ENCODE measurements at places on chromosomes 5 and 9. TPM values are rescaled to one million over a fixed set of nuclear protein-coding genes. Genes with fewer than 3 reads are reported as not detected.
A peak's percentile ranks its signal among the peaks of the same experiment; 100 is the strongest.

DNA sequence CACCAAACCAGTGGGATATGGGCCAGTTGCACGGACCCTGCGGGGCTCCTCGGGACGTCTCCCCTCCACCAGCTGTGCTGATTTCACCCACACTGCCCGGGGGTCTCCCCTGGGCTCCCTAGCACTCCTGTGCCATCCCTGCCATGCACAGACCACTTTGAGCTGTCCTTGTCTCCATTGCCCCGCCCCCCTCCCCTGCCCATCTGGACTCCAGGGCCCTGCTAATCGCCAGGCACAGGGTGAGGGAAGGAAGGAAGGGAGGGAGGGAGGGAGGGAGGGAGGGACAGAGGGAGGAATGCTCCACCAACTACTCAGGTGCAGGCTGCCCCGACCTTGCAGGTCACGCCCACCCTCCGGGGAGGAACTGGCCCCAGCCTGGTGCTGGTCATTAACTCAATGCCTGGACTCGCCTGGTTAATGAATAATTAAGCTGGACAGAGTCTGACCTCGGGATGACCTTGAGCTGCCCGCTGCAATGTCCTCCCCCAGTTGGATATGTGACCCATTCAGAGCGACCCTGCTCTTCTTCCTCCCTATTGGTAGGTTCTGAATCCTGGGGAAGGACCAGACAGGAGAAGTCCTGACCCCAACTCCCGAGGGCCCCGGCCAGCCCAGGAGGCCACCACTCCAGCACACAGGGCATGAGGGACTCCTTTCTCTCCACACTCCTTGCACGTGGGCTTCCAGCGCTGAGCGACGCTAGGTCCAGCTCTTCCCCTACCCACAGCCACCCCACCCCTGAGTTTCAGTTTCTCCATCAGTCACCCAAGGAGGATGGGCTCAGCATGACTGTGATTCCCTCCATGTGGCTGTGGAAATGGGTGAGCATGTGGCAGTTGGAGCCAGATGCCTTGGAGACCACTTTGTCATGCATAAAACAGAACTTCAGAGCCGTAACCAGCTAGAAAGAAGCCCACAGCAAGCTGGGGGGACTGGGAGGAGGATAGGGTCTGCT lies 62.1 kb downstream of the C9orf50 start:
- H3K27me3 ChIP-seq, result no peaks in the 10 kb centered on the region
- H3K36me3 ChIP-seq, result no peaks in the 10 kb centered on the region
- DNase-seq, result no peak
- no peak overlapping the region for H3K27ac ChIP-seq
- no peak overlapping the region for H3K4me3 ChIP-seq

GRCh38 chr5:102623329-102624065 lies 124.7 kb upstream of the SLCO6A1 start:
- no peaks in the 10 kb centered on the region for H3K4me1 ChIP-seq
- no peaks in the 10 kb centered on the region for H3K36me3 ChIP-seq
- no peak overlapping the region for H3K4me3 ChIP-seq

DNA sequence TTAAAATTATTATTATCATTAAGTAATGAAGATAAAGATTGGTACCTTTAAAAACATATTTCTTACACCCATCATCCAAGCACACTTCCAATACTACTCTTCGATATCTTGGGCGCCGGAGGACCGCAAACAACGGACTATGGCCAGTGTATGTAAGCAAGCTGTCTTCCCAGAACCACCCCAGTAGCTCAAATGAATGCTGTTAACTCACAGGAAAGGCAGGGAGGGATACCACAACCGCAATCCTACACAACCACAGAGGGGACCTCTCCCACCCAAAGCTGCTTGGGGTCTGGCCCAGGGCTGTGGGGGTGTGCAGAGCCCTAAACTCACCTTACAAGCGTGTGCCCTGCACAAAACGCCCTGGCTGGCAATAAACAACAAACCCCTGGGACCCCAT lies 20.6 kb downstream of the GOLM1 start:
- H3K27ac ChIP-seq, result no peak overlapping the region
- H3K4me3 ChIP-seq, result no peak overlapping the region
- H3K27me3 ChIP-seq, result no peaks in the 10 kb centered on the region
- H3K4me1 ChIP-seq, result peaks cover 6% of the 10 kb centered on the region

DNA sequence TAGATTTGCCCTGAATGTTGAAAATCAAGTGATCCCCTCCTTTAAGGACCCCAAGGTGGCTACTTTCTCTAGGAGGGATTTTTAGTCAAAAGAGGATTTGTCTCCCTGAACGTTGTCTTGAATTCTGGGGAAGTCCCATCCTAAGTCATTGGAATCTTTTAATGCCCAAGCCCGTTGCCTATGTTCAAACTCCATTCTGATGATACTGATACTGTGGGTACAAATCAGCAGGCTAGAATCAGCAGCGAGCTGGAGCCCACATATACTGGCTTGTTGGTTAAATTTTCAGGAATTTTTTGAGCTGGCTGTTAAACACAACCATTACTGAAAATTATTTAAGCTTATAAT lies 22.4 kb upstream of the TNFSF15 start:
- no peaks in the 10 kb centered on the region for H3K27me3 ChIP-seq
- DNase-seq, result no peak
- no peak overlapping the region for H3K4me3 ChIP-seq

DNA sequence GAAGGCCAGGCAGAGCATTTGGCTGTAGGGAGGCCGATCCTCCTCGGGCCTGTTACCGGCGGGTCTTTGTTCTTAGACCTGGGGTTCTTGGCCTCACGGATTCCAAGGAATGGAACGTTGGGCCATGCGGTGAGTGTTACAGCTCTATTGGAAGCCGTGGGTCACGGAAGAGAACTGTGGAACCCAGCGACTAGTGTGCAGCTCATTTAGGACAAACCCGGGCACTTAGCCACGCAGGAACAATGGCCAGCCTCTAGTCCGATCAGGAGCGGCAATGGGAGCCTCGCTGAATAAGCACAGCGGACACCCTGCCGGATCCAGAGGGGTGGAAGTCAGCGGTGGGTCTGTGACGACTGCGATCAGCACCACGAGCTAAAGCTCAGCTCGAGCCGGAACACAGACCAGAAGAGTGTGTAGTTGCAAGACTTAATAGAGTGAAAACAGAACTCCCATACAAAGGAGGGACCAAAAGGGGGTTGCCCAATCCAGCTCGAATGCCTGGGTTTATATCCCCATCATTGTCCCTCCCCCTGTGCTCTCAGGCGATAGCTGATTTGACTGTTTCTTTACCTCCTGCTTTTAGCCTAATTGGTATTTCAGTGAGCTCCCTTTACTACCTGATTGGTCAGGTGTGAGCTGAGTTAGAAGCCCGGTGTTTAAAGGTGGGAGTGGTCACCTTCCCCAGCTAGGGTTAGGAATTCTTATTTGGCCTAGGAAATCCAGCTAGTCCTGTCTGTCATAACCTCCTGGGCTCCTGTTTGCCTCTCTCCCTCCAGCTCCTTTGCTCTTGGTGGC lies 53.7 kb upstream of the RPL26L1 start:
- no peak for DNase-seq
- peaks cover 8% of the 10 kb centered on the region for H3K4me1 ChIP-seq
- no peak overlapping the region for H3K4me3 ChIP-seq
- no peaks in the 10 kb centered on the region for H3K27me3 ChIP-seq

GRCh38 chr9:115328228-115328627 lies 210.3 kb upstream of the TNC start:
- H3K4me1 ChIP-seq, result no peaks in the 10 kb centered on the region
- peaks cover 3% of the 10 kb centered on the region for H3K27me3 ChIP-seq
- no peak overlapping the region for H3K27ac ChIP-seq
- DNase-seq, result no peak
- no peaks in the 10 kb centered on the region for H3K36me3 ChIP-seq
- no peak overlapping the region for H3K4me3 ChIP-seq

GRCh38 chr5:150562832-150563231 lies 54.9 kb downstream of the NDST1 start:
- H3K4me3 ChIP-seq, result no peak overlapping the region
- no peaks in the 10 kb centered on the region for H3K4me1 ChIP-seq
- no peaks in the 10 kb centered on the region for H3K36me3 ChIP-seq
- peak; percentile 26 for DNase-seq
- no peaks in the 10 kb centered on the region for H3K27me3 ChIP-seq
- no peak overlapping the region for H3K27ac ChIP-seq

- no peak overlapping the region for H3K27ac ChIP-seq
- no peaks in the 10 kb centered on the region for H3K4me1 ChIP-seq
- DNase-seq, result no peak
- no peaks in the 10 kb centered on the region for H3K27me3 ChIP-seq
- no peak overlapping the region for H3K4me3 ChIP-seq
- no peaks in the 10 kb centered on the region for H3K36me3 ChIP-seq
These were observed 299.6 kb downstream of the FGF10 start for GRCh38 chr5:44089424-44090144.

DNA sequence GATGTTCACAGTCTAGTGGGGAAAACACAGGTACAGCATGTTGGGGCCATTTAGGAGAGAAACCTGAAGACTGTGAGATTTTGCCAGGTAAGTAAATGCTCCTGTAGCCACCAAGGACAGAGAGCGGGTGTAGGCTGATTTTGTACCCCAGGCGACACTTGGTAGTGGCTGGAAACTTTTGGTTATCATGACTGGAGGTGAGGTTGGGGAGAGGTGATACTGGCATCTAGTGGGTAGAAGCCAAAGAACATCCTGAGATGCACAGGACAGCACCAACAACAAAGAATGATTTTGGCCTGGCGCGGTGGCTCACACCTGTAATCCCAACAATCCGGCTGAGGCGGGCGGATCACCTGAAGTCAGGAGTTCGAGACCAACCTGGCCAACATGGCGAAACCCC lies 38.8 kb upstream of the PWWP2A start:
- H3K4me3 ChIP-seq, result no peak overlapping the region
- peaks cover 5% of the 10 kb centered on the region for H3K27me3 ChIP-seq
- no peaks in the 10 kb centered on the region for H3K36me3 ChIP-seq

- DNase-seq, result peak; percentile 25
- H3K27me3 ChIP-seq, result no peaks in the 10 kb centered on the region
- peaks cover 16% of the 10 kb centered on the region for H3K36me3 ChIP-seq
- H3K4me1 ChIP-seq, result peaks cover 12% of the 10 kb centered on the region
- H3K27ac ChIP-seq, result no peak overlapping the region
These were observed 47.1 kb downstream of the MAPKAP1 start for GRCh38 chr9:125659954-125660353.

DNA sequence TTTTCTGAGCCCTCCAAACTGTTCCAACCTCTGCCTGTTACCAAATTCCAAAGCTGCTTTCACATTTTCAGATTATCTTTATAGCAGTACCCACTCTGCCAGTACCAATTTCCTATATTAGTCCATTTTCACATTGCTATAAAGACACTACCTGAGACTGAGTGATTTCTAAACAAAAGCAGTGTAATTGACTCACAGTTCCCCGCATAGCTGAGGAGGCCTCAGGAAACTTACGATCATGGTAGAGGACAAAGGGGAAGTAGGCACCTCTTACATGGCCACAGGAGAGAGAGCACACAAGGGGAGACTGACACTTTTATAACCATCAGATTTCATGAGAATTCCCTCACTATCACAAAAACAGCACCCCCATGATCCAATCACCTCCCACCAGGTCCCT lies 105.0 kb downstream of the DTWD2 start:
- no peak overlapping the region for H3K4me3 ChIP-seq
- no peaks in the 10 kb centered on the region for H3K27me3 ChIP-seq
- H3K27ac ChIP-seq, result no peak overlapping the region
- H3K36me3 ChIP-seq, result peaks cover 4% of the 10 kb centered on the region
- no peak for DNase-seq

- peaks cover 7% of the 10 kb centered on the region for H3K36me3 ChIP-seq
- no peak overlapping the region for H3K27ac ChIP-seq
- no peak overlapping the region for H3K4me3 ChIP-seq
- H3K27me3 ChIP-seq, result peaks cover 1% of the 10 kb centered on the region
- no peaks in the 10 kb centered on the region for H3K4me1 ChIP-seq
- DNase-seq, result no peak
These were observed 20.2 kb downstream of the NIPSNAP3B start for GRCh38 chr9:104784098-104784497.

DNA sequence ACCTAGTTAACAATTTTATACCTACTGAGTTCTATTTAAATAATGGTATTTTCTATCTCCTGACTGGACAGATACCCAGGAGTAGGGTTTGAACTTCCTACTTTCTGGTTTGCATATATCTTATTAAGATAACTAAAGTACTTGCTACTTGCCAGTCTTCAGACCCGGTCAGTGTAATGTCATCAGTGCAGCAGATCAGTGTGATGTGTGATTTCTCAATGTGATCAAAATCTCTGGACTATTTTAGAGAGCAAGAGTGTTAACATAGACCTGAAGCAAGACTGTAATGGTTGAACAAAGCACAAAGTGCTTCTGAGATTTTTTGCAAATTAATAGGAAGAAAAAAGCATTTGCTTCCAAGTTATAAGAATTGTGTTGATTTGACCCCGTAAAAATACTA lies 6.8 kb downstream of the TMEM38B start:
- no peak for DNase-seq
- no peak overlapping the region for H3K27ac ChIP-seq
- peaks cover under 1% of the 10 kb centered on the region for H3K36me3 ChIP-seq
- H3K4me3 ChIP-seq, result no peak overlapping the region
- H3K27me3 ChIP-seq, result no peaks in the 10 kb centered on the region
- H3K4me1 ChIP-seq, result peaks cover 16% of the 10 kb centered on the region

- DNase-seq, result no peak
- H3K36me3 ChIP-seq, result no peaks in the 10 kb centered on the region
- no peaks in the 10 kb centered on the region for H3K4me1 ChIP-seq
- no peak overlapping the region for H3K4me3 ChIP-seq
- H3K27ac ChIP-seq, result no peak overlapping the region
- H3K27me3 ChIP-seq, result peaks cover 2% of the 10 kb centered on the region
These were observed 131.7 kb upstream of the VLDLR start for GRCh38 chr9:2489838-2490314.

GRCh38 chr5:168088410-168089173 lies 202.9 kb upstream of the WWC1 start:
- no peak for DNase-seq
- H3K27ac ChIP-seq, result no peak overlapping the region
- H3K27me3 ChIP-seq, result peaks cover 4% of the 10 kb centered on the region

- no peaks in the 10 kb centered on the region for H3K27me3 ChIP-seq
- no peak for DNase-seq
- H3K4me3 ChIP-seq, result no peak overlapping the region
- no peak overlapping the region for H3K27ac ChIP-seq
- no peaks in the 10 kb centered on the region for H3K36me3 ChIP-seq
These were observed 44.1 kb downstream of the C5orf15 start for GRCh38 chr5:133924221-133924920.

DNA sequence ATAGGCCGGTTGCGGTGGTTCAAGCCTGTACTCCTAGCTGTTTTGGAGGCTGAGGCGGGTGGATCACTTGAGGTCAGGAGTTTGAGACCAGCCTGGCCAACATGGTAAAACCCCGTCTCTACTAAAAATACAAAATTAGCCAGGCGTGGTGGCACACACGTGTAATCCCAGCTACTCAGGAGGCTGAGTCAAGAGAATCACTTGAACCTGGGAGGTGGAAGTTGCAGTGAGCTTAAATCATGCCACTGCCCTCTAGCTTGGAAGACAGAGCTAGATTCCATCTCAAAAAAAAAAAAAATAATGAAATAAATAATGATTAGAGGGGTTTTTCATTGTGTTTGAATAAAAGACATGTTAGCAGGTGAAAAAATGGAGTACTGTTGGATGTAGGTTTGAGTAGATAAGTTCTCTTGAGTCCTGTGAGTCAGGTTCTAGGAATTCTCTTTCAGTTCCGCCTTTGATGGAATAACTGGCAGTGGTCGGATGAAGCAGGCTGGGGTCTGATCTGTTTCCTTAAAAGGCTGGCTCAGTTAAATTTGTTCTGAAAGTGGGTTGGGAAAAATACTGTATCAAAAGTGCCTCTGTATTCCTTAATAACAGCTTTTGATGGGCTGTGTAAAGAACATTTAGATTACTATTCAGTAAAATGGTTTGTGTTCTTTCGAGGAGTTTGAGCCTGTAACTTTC lies 73.2 kb downstream of the AOPEP start:
- peaks cover 18% of the 10 kb centered on the region for H3K4me1 ChIP-seq
- no peak for DNase-seq
- no peak overlapping the region for H3K27ac ChIP-seq

SMIM33 gene
- total RNA-seq, result 1.5 TPM

LECT2 gene
- not detected for total RNA-seq

ALDH7A1 gene
- total RNA-seq, result 5.7 TPM

PCYOX1L gene
- total RNA-seq, result 21.8 TPM

STPG3 gene
- not detected for total RNA-seq
